NK-92 treated with Interleukin-12 subunit alpha and Interleukin-12 subunit beta, amount 100 ng/mL, for 24 hours (cell line): ENCODE measurements at places on chromosomes 11 and 22.

- DNase-seq, result no peak
Measured at GRCh38 chr11:4025248-4025966, 69.2 kb upstream of the RRM1 start.

DNA sequence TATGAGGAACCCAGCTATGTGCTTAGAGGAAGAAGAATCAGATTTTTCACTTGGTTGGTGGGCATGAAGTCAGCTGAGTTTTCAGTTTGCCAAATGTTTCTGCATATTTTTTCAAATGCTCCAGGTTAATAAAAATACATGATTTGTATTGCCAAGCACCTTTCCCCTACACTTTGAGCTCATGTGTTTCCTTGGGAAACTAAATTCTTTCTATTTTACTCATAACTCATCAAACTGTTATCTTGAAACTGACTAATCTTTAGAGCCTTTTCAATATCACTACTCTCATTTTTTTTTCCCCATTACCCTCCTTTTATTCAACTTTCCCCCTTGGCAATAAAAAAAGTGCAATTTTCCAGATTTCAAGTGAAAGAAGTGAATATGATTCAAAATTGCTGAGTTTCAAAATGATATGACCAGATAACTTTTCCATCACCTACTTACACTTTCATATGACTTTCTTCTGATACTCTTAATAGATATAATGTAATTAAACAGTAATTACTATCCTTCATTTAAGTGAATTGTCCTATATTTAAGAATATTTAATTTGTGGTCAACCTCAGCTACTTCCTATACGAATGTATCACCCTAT, 91.9 kb upstream of the SOX6 start:
- no peak for DNase-seq

DNA sequence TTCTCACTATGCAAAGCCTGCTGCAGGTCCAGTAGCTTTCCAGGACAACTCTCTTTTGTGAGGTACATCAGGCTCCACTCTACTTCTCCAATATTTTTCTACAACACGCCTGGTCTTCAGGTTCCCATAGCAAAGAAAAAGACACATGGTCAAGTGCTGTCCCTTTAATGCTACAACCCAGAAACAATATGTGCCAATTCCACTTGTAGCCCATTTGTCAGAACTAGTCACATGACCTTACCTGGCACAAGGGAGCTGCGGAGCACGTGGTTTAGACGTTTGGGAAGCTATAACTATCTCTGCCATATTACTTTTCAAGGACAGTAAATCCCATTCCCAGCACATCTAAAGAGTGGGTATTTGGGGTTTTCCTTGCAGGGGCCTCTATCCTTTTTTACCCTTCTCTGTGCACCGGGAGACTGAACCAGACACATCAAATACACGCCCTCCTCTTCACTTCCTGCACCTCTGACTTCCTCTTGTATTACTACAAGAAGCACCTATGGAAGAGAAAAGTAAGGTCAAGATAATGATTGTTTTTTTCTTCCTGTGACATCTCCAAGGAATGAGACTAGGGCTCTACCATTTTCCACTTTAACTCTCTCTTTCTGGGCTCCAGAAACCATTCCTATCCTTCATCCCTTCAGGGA, 237.6 kb downstream of the ETS1 start:
- DNase-seq, result no peak

GRCh38 chr11:114044042-114044871, 15.3 kb upstream of the ZBTB16 start:
- no peak for DNase-seq

DNA sequence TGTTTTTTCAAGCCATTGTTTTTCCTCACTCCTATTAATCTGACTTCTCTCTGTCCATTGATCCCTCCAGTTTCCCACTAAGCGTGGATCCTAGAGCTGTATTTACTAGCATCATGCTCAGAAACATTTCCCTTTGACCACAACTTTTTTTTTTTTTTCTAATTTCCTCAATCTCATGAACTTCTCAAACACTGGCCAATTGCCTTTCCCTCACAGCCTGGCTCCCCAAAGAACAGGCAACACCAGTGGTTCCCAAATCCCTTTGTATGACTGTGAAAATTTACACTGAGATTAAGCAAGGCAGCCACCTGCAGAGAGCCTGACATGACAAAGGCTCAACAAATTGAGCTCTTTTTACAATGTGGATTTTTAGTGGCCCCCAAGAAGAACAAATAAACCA, 1.4 kb upstream of the TPP1 start:
- no peak for DNase-seq

GRCh38 chr11:2538951-2539350, 94.1 kb downstream of the KCNQ1 start:
- no peak for DNase-seq

GRCh38 chr11:108486331-108486730, 11.9 kb downstream of the POGLUT3 start:
- no peak for DNase-seq

- DNase-seq, result no peak
Measured at GRCh38 chr11:74683941-74684481, 47.2 kb downstream of the CHRDL2 start.

GRCh38 chr11:57541169-57541568, 3.8 kb downstream of the SMTNL1 start:
- no peak for DNase-seq

DNA sequence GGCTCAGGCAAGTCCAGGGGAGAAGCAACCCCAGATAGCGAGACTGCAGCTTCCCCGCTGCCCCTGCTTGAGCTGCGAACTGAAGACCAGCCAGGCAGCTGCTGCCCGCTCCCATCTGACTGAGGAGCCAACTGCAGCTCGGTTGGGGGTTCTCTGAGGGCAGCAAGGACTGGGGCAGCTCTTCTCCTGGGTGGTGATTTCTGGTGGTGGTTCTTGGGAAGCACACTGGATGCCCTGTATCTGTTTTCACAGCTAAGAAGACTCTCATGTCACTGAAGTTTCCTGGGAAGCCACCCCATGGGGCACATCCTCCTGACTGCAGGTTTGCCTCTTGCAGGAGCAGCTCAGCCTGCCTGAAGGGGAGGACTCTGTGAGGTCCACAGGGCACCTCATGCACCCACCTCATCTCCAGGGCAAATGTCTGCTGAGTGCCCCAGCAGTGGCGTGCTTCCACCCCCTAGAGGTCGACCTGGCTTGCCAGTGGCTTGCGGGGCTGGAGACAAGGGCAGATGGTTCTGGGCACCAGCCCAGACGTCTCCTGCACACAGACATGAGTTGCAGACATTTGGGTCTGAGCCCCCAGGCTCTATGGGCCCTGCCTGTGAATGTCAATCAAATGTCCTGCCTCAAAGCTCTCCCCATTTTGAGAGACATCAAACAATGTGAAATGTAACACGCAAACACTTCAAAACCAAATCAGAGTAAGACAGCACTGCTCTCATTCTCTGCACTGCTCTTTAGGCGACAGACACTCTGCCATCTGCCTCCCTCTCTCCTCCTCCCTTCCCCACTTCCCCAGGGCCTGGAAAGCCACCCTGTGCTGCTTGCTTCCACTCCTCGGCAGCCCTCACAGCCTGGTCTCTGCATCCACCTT, 800.9 kb downstream of the BRD1 start:
- no peak for DNase-seq

DNA sequence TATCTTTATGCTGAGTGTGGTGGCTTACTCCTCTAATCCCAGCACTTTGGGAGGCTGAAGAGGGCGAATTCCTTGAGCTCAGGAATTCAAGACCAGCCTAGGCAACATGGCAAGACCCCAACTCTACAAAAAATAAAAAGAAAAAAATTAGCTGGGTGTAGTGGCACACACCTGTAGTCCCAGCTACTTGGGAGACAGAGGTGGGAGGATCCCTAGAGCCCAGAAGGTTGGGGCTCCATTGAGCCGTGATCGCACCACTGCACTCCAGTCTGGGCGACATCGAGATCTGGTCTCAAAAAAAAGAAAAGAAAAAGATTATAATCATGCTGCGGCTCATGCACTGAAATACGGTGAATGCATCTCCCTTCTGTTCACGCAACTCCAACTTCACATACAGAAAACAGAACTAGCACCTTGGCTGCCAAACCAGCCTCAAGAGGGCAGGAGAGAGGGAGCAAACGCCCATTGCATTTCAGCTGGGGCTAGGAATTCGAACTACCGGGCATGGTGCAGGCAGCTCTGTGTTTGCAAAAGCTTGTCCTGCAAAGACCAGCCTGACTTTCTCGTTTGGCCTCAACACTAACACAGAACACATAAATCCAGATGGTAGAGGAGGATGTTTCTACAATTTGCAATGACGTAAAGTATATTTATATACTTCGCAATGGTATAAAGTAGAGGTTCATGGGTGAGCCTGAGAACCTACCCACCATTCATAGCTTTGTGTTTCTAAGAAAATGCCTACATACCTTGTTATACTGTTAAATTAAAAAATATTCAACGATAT, 6.3 kb upstream of the SYNGR1 start:
- no peak for DNase-seq

DNA sequence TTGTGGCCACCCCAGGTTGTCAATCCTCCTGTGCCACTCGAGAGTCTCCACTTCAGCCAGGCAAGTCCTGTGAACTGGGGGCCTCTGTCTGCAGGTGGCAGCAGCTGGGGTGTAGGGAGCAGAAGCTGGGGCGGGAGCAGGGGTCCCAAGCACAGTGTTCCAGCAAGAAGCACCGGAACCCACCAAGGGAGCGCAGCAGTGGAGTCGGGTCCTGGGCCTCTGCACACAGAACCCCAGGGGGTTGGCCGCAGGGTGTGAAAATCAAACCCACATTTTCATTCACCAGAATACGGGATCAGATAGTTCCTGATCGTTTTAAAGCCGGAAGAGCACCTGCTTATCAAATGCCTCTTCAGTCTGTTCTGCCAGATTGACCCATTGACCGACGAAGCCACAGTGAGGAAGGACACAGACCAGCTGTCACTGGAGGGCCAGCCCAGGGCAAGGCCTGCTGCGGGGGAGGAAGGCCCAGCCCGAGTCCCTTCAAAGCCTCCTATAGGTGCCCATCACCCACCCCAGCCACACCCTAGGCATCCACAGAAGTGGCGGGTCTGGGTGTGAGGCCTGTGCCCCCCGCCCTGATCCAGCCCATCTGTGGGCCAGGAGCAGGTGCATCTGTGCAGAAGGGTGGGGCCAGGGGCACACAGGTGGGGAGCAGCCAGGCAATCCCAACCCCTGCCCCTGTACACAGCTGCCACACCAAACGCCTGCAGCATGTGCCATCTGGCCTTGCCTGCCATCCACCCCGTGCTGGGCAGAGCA, 34.1 kb downstream of the RSPH14 start:
- DNase-seq, result no peak
